Activated CD8-positive, alpha-beta T cell treated with anti-CD3 and anti-CD28 coated beads, Interleukin-2, amount 10 ng/mL, durations not matched to agents 7 days and 5 days (primary cell): ENCODE measurements at places on chromosomes 13 and 19.

DNA sequence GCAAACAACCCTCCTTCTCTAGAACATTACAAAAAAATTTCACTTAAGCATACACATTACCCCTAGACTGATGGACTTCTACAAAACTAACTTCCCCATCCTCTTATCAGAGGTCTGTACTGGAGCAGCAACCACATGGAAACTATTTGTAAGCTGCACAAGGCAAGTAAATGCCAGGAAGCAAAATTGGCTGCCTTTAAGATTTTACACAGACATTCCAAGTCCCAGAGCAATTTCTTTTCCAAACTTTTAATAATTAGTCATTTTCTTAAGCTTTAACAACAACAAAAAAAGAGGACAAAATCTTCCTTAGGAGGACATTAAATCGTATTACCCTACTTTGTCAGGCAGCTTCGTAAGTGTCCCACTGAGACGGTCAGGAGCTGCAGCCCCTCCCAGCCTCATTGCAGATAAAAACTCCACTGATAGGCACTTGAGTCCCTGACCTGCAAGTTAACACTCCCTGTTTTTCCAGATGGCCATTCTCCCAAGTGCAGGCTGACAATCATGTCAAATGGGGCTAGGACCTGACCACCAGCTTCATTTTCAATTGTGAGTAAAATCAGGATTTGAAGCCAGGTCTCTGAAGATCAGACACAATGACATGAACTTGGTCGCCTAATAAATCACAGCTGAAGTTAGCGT, 680.1 kb downstream of the DIAPH3 start:
- DNase-seq = no peak

GRCh38 chr19:50778906-50779430, 8.7 kb downstream of the GPR32 start:
- no peak for DNase-seq

GRCh38 chr13:102845289-102845629, 573 bp upstream of the ERCC5 start:
- DNase-seq = no peak

DNA sequence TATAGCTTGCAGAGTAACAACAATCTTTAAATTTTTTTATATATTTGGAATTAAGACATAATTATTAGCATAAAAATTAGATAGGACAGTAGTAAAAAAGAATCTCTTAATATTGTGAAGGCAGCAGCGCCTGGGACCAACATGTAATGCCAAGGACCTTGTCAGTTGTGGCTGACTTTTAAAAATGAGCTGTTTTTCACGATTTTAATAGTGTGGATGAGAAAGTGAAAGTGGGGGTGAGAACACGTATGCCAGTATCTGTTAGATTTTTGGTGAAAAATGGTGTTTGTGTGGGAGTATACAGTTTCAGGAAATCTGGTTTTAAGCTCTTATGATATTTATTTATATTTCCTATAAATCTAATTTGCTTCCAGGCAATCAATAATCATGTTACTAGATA, 125.2 kb downstream of the LMO7 start:
- DNase-seq = no peak

GRCh38 chr13:23848019-23848418, 41.2 kb downstream of the MIPEP start:
- no peak for DNase-seq

DNA sequence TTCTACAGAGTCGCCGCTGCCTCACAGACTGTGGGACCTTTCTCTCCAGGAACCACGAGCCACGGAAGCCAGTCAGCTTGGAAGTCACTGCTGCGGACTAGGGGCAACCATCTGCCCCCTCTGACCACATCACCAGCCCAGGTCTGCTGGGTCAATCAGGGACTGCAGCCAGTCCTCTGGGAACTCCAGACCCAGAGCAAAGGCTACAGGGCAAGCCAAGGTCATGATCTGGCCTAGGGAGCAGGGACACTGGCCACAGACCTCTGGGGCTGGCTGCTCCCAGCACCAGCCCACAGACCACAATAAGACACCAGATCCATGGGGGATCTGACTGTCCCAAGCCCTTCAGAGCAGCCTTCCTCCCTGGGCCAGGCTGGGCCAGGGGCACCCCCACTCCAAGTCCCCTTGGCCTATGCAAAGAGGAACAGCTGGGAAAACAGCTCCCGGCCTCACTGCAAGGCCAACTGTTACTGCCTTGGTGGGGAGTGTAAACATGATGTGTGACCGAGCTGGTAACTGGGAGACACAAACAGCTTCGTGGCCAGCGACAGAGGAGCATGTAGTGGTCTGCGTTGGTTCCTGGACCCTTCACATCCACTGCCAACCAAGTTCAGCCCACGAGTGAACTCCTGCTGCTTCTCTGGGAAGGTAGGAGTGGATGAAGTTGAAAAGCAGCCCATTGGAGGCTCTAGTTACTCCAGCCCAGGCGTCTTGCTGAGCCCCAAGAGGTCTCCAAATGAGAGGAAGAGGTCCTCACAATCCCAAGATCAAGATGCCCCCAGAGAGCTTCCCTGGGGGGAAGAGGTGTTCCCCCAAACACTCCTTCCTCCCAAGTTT, 1.5 kb downstream of the AKT2 start:
- DNase-seq = no peak
